ENCODE measurements at places on chromosomes 1 and 21. TPM values are rescaled to one million over a fixed set of nuclear protein-coding genes. Genes with fewer than 3 reads are reported as not detected.

DNA sequence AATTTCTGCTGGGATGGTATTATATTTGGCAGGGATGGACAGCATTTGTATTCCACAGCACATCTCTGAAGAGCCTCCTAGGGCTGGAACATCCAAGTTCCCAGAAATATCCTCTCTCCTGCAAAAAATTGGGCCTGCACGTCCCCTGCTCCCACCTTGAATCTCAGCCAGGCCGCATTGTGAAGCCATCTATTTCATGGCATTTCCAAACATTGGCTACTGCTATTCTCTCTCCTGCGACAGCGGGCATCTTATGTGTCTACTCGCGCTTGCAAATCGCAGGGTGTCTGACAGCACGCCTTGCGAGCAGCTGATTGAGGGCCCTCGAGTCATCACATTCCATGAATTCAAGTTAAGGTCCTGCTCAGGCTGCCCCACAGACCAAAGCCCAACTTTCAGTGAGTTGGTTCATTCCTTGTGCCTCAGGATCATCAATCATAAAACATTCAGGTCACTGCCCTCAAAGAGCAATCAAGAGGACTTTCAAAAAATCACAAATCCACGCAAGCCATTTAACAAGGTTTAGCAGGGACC lies 15.8 kb downstream of the RGS8 start:
- H3K27ac ChIP-seq: no peak overlapping the region
- no peaks in the 10 kb centered on the region for H3K36me3 ChIP-seq
- no peak overlapping the region for H3K4me3 ChIP-seq
- peaks cover 8% of the 10 kb centered on the region for H3K27me3 ChIP-seq

Gene ST6GALNAC3
- not detected for total RNA-seq

DNA sequence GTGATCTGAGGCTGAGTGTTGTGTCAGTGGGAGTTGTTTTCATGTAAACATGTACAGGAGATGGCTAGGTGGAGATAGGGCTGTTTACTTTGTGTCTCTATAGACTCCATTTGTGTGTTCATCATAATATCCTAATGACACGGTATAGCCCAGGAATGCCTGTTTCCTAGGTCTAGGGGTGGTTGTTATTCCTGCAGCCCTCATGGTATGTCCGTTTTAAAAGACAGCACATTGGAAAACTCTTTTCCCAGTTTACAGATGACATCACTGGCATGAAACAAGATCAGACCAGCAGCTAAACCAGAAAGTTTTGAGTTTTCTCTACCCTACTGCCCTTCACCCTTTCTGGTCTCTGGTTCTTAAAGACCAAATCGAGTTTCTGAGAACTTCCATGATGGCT lies 227.3 kb upstream of the TMEM51 start:
- H3K36me3 ChIP-seq: no peaks in the 10 kb centered on the region
- H3K4me1 ChIP-seq: peaks cover 27% of the 10 kb centered on the region
- no peaks in the 10 kb centered on the region for H3K27me3 ChIP-seq
- peak; percentile 97 for DNase-seq

- DNase-seq: no peak
- H3K4me3 ChIP-seq: peak overlapping the region; percentile 91
- peaks cover 39% of the 10 kb centered on the region for H3K4me1 ChIP-seq
- H3K36me3 ChIP-seq: no peaks in the 10 kb centered on the region
- peak overlapping the region; percentile 49 for H3K27ac ChIP-seq
- no peaks in the 10 kb centered on the region for H3K27me3 ChIP-seq
Measured at GRCh38 chr1:25430967-25431881, 527 bp downstream of the MACO1 start.

DNA sequence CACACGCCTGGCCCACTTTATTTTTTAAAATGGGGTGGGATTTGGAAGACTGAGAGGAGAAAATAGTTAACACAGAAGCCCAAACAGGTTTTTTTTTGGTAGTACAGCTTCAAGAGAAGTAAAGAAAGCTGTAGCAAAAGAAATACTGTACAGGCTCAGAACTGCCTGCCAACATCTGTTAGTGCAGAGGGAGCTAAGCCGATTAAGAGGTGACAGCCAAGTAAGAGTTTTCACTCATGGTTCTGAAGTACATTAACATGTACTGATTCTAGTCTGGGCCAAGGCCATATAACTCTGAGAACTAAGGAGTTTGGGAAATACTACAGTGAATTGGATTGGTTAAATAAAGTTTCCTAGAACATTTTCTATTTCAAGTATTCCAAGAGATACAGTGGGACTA lies 51.6 kb downstream of the EIF2B3 start:
- H3K36me3 ChIP-seq: no peaks in the 10 kb centered on the region
- no peak for DNase-seq
- peaks cover 7% of the 10 kb centered on the region for H3K4me1 ChIP-seq
- H3K4me3 ChIP-seq: no peak overlapping the region
- H3K27ac ChIP-seq: no peak overlapping the region

- no peaks in the 10 kb centered on the region for H3K27me3 ChIP-seq
- H3K27ac ChIP-seq: no peak overlapping the region
- no peak for DNase-seq
- no peak overlapping the region for H3K4me3 ChIP-seq
Measured at GRCh38 chr1:242556276-242556675, 31.8 kb upstream of the PLD5 start.

DNA sequence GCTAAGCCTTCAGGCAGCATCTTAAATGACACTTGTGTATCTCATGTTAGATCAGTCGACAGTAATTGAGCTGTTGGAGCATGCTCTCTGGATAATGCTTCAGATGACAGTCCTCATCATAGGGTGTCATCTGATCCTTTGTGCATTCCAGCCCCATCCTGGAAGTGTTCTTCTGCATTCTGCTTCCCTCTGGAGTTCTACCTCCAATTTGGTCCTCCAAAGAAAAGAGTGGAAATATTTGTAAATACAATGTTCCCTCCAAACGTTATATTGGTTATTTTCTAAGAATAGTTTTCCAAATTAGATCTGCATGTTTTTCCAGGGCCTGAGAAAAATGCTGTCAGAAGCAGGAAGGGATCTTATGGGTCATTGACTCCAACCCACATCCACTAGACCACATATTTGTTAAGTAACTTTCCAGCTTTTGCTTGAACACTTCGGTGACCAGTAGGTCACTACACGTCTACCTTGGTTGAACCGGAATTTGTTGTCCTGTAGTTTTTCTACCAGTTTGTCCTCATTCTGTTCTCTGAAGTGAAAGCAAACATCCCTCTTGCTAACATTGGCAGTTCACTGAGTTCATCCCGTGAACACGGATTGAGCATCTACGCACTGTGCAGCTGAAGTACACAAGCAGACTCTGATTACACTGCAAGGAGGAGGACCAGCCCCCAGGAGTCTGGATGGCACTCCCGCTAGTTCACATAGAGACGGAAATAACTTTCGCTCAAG lies 136.0 kb downstream of the TLR5 start:
- H3K4me1 ChIP-seq: peaks cover 12% of the 10 kb centered on the region
- DNase-seq: peak; percentile 47
- H3K36me3 ChIP-seq: peaks cover 15% of the 10 kb centered on the region
- H3K4me3 ChIP-seq: peak overlapping the region; percentile 30

Gene SPRR2B
- not detected for total RNA-seq

GRCh38 chr1:248798791-248799190 lies 26.9 kb downstream of the SH3BP5L start:
- no peak overlapping the region for H3K27ac ChIP-seq
- H3K36me3 ChIP-seq: no peaks in the 10 kb centered on the region
- H3K4me1 ChIP-seq: no peaks in the 10 kb centered on the region
- H3K4me3 ChIP-seq: no peak overlapping the region
- no peaks in the 10 kb centered on the region for H3K27me3 ChIP-seq

GRCh38 chr1:80933346-80933745 lies 867.4 kb upstream of the ADGRL2 start:
- H3K27me3 ChIP-seq: no peaks in the 10 kb centered on the region
- DNase-seq: peak; percentile 5
- H3K4me1 ChIP-seq: no peaks in the 10 kb centered on the region
- H3K4me3 ChIP-seq: no peak overlapping the region
- no peak overlapping the region for H3K27ac ChIP-seq

Gene RIIAD1
- not detected for total RNA-seq

DNA sequence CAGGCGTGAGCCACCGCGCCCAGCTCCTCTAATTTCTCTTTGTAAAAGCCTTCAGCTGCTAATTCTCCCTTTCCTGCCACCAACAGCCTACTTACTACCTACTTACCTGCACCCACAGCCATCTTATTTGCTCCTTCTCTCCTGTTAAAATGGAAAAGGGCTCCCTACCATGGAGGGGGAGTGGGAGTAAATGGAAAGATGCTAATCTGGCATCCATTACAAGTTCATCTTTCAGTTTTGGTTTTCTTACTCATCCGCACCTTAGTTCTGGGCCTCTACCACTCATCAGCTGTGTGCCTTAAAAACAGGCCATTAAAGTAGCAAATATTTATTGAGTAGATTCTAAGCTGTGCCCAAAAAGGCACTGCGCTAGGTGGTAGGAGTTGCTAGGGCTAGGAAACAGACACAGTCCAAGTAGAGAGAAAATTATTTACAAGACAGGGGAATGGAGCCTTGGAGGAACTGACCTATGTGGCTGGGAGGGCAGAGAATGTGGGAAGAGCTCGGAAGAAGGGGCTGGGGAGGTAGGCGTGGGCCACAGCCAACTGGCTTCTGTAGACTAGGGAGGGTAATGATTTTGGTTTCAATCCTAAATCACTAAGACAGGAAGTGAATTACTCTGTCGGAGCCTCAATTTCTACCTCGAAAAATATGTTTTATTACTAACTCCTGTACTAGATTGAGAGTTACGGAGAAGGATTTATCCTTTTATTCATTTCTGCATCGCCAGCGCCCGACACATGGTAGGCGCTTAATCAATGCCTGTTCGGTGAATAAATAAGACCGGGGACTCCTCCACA lies 685 bp upstream of the DDI2 start:
- H3K4me3 ChIP-seq: peak overlapping the region; percentile 97
- no peaks in the 10 kb centered on the region for H3K36me3 ChIP-seq
- peaks cover 27% of the 10 kb centered on the region for H3K4me1 ChIP-seq

GRCh38 chr1:53546409-53547155 lies 87.4 kb downstream of the DMRTB1 start:
- H3K36me3 ChIP-seq: no peaks in the 10 kb centered on the region
- no peak overlapping the region for H3K4me3 ChIP-seq
- H3K27ac ChIP-seq: no peak overlapping the region
- no peak for DNase-seq
- peaks cover 27% of the 10 kb centered on the region for H3K4me1 ChIP-seq

Gene C1orf210
- not detected for total RNA-seq

GRCh38 chr1:64163970-64164369 lies 39.5 kb upstream of the UBE2U start:
- H3K27ac ChIP-seq: peak overlapping the region; percentile 43
- H3K36me3 ChIP-seq: peaks cover 14% of the 10 kb centered on the region
- H3K4me3 ChIP-seq: no peak overlapping the region

Gene E2F2
- total RNA-seq: 0.29 TPM

GRCh38 chr1:17447501-17447992 lies 8.1 kb upstream of the RCC2 start:
- no peaks in the 10 kb centered on the region for H3K27me3 ChIP-seq
- DNase-seq: no peak
- no peak overlapping the region for H3K4me3 ChIP-seq
- H3K36me3 ChIP-seq: no peaks in the 10 kb centered on the region
- no peak overlapping the region for H3K27ac ChIP-seq

- no peak for DNase-seq
- peaks cover 29% of the 10 kb centered on the region for H3K4me1 ChIP-seq
- no peaks in the 10 kb centered on the region for H3K27me3 ChIP-seq
Measured at GRCh38 chr1:11921022-11921421, 5.2 kb downstream of the KIAA2013 start.

DNA sequence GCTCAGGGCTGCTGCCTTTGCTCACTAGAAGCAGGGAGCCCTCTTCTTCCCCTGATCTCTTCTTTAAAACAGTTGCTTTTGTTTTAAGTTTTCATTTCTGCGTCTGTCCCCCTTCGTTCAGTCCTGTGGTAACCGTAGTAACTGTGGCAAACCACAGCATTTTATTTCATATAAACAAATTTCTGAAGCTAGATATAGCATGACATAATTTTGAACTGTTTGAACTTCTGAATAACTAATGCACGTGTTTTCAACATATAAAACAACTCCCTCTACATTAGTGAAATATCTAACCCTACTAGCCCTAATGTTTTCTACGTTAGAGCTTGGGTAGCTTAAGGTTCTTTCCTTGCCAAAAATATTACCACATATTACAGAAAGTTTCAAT lies 104.6 kb downstream of the DISP1 start:
- H3K4me3 ChIP-seq: peak overlapping the region; percentile 55
- H3K4me1 ChIP-seq: peaks cover 38% of the 10 kb centered on the region
- H3K36me3 ChIP-seq: no peaks in the 10 kb centered on the region

DNA sequence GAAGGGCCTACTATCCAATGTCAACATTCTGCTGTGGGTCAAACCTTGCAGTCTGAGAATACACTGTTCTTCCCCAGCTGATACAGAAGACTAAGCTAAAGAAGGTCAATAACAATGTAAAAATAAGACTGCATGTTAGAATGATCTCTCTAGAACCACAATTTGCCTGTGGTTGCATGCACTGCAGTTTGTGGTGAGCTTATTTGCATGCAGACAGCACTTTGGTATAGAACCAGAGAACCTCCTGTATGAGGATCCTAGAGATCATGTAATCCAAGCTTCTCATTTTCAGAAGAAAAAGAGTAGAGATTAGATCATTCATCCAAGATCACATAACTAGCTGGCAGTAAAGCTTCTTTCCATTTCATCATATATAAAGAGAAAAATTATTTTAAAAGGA lies 15.8 kb downstream of the SYNJ1 start:
- no peaks in the 10 kb centered on the region for H3K4me1 ChIP-seq
- H3K27me3 ChIP-seq: no peaks in the 10 kb centered on the region
- no peak overlapping the region for H3K4me3 ChIP-seq
- H3K27ac ChIP-seq: no peak overlapping the region
- DNase-seq: no peak

- DNase-seq: no peak
- H3K27me3 ChIP-seq: no peaks in the 10 kb centered on the region
- H3K36me3 ChIP-seq: peaks cover 18% of the 10 kb centered on the region
- H3K4me1 ChIP-seq: no peaks in the 10 kb centered on the region
- no peak overlapping the region for H3K27ac ChIP-seq
Measured at GRCh38 chr1:93137604-93138292, 42.5 kb downstream of the TMED5 start.

Gene CYP4Z1
- not detected for total RNA-seq

Gene COA7
- total RNA-seq: 14.7 TPM

DNA sequence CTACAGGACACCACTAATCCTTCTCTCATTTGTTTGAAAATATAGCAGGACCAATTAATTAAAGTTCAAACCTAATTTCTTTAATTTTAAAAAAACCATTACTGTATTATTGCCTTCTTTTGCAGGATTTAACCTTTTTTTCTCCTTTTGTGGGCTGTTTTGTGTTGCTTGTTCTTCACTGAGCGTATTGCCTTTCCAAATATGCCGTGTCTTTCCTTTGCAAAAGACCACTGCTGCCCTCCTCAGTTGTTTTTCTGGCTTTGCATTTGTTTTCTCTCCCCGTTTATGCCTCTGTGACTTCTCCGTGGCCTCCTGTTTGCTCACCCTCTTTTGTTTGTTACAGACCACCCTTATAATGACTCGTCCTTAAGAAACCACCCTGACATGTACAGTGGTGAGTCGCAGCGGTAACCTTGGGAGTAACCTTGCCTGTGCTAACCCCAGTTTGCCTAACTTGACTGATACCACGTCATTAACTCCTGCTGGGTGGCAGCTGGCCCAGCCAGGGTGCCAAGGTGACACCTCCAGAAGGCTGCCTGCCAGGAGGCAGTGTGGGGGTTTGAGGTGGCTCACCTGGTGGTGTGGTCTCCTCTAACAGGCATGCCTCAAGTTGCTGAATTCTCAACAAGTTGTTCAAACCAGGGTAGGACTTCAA lies 81.1 kb upstream of the CNTN2 start:
- H3K36me3 ChIP-seq: peaks cover 8% of the 10 kb centered on the region
- H3K4me3 ChIP-seq: no peak overlapping the region
- H3K27ac ChIP-seq: no peak overlapping the region
- no peaks in the 10 kb centered on the region for H3K27me3 ChIP-seq

- peak overlapping the region; percentile 77 for H3K27ac ChIP-seq
- peak; percentile 95 for DNase-seq
- H3K27me3 ChIP-seq: no peaks in the 10 kb centered on the region
- peaks cover 36% of the 10 kb centered on the region for H3K4me1 ChIP-seq
- no peak overlapping the region for H3K4me3 ChIP-seq
Measured at GRCh38 chr1:42966688-42967612, 8.3 kb upstream of the SLC2A1 start.
